ENCODE measurements at places on chromosomes 16 and 17.

- DNase-seq: no peak
These were observed 435.3 kb downstream of the HAPSTR1 start for GRCh38 chr16:9526791-9527190.

DNA sequence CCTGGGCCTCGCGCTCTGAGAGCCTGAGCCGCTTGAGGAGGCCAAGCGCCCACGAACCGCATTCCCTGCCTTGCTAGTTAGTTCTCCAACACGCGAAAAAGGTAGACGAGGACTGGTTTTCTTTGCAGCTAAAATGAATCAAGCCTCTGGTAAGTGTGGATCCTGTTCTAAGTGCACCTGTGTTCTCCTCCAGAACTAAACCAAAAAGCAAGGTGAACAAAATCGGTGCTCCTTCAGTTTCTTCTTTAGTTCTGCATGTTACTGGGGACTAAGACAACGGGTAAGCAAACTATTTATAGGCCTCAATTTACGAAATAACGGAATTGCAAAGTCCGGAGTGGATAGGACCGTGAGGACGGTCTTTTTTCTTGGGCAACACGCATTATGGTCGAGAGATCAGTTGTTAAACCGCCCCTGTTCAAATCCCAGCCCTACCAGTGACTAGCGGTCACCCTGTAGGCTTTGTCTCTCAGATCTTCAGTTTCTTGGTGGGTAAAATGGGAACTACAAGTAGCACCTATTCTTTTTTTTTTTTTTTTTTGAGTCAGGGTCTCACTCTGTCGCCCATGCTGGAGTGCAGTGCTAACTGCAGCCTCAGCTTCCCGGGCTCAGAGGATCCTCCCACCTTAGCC lies 993 bp upstream of the ANKRD11 start:
- no peak for DNase-seq

DNA sequence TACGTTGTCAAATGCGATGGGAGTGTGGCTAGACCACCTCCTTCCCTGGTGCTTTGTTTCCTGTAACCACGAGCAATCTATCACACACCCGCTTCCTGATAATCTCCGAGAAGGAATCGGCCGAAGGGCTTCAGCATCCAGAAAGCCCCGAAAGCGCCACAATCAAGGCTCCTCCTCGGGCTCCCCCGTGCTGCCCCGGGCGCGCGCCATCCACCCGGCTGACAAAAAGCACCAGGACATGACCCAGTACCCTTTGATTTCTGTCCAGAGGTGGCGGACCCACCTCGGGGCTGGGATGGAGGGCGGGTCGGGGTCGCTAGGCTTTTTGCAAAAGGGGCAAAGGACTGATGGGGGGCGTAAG lies 743 bp upstream of the ARMC7 start:
- no peak for DNase-seq

- DNase-seq: no peak
These were observed 52.7 kb downstream of the ARSG start for GRCh38 chr17:68343976-68344375.

GRCh38 chr16:64392456-64392855 lies 729.4 kb downstream of the CDH11 start:
- no peak for DNase-seq

- no peak for DNase-seq
These were observed 52.7 kb downstream of the TBC1D16 start for GRCh38 chr17:79982986-79983385.

GRCh38 chr16:15874745-15875314 lies 13.6 kb downstream of the CEP20 start:
- no peak for DNase-seq

DNA sequence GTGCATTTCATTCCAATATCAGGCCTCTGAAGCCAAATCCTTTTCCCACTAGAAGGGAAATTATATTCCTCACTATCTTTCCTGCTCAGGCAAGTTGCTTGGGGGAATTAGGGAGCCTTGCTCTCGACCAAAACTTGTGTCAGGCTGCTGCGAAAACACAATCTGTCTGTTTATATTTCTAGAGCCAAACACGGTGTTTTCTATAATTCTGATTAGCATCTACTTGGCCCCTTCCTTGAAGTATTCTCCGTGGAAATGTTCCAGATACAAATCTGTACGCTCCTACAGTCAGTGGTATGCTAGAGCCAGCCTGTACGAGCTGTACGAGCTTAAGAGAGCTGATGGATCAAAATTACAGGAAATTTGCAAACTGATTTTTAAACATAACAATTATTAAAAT lies 299.3 kb upstream of the SALL1 start:
- no peak for DNase-seq

- DNase-seq: no peak
These were observed 7.9 kb upstream of the CLDN9 start for GRCh38 chr16:3004781-3005284.

DNA sequence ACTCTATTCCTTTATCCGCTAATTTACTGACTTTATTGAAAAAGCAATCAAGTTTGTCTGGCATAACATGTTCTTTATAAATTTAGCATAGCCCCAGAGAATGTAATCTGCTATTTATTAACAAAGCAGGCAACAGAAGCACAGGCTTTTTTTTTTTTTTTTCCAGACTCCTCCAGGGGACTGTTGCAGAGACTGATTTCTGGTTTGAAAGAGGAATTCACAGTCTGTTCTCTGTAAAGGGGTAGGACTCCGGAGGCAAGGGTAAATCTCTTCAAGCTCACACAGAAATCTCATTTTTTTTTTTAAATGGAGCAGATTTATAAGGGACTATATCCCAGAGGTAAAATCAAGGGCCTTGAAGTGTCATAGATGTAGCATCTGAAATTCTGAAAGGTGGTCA lies 1386.5 kb upstream of the CDH8 start:
- DNase-seq: no peak

- DNase-seq: no peak
These were observed 527.2 kb downstream of the TMEM114 start for GRCh38 chr16:8063159-8063558.

- DNase-seq: peak; percentile 98
These were observed at the start of gene SLC2A4 for GRCh38 chr17:7281074-7281952. Gene SLC2A4, plus strand, starts transcription at chr17:7281718. Its CDS starts 217 bp downstream, at chr17:7281935.

- DNase-seq: no peak
These were observed 42.4 kb upstream of the MTMR4 start for GRCh38 chr17:58556833-58557250.

- DNase-seq: no peak
These were observed 210.3 kb downstream of the SNX29 start for GRCh38 chr16:12186774-12187335.

GRCh38 chr17:61594294-61594825 lies 3.3 kb upstream of the NACA2 start:
- DNase-seq: no peak

DNA sequence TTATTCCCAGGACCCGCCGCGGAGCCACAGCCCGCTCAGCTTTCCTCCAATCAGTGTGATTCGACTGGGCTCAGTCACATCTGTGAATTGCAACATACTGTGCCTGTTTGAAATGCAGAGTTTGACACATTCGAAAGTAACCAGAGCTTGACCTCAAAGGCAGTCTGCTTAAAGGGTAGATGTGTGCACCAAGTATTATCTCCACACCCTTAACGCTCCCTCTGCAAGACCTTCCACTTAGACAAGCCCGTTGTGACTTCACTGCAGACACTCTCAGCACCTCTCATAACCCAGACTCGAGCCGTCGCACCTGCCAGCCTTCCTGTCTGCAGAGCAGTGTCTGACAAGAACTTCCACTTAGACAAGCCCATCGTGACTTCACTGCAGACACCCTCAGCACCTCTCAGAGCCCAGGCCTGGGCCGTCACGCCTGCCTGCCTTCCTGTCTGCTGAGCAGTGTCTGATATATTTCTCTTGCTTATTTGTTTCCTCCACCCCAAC lies 3.7 kb downstream of the KLHDC4 start:
- DNase-seq: no peak

- DNase-seq: no peak
These were observed 25.0 kb downstream of the TEX14 start for GRCh38 chr17:58666858-58667267.

- DNase-seq: no peak
These were observed 7.6 kb downstream of the SNRNP25 start for GRCh38 chr16:60929-61878.

- DNase-seq: no peak
These were observed 13.2 kb upstream of the ZNF469 start for GRCh38 chr16:88369447-88370008.

DNA sequence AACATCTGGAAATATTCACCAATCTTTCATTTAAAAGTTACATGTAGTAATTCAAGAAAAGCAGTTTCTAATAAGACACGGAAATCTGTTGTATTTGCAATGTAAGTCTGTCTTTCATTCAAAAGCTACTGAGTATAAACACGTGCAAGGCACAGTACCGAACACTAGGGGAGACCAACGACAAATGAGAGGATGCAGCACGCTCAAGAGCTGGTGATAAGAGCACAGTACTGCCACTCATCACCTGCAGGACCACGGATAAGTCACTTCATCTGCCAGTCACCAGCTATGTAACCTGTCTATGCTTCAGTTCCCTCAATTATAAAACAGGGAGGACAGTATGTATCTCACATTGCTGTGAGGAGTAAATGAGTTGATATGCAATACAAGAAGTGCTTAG lies 67.1 kb downstream of the CLEC18A start:
- DNase-seq: peak; percentile 2

DNA sequence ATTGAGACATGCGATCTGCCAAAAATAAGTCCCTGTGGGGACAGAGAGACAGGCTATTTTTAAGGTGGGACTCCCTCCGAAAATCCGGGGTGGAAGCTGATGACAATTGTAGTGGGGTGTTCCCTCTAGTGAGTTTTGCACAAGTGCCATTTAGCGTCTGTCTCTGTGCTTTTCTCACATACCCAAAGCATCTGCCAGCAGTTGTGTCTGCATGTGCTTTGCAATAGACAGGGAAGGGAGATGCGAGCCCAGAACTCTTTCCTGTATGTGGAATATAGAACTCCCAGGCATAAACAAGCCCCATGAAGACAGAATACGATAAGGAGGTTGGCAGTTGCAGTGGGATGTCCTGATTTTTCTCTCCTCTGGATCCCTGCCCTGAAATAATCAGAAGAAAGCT lies 282.7 kb upstream of the XYLT1 start:
- no peak for DNase-seq

- no peak for DNase-seq
These were observed 171.8 kb downstream of the PRKCA start for GRCh38 chr17:66474258-66474657.

GRCh38 chr16:81946206-81946605 lies 65.1 kb downstream of the SDR42E1 start:
- DNase-seq: no peak

- DNase-seq: no peak
These were observed 1.3 kb upstream of the CUEDC1 start for GRCh38 chr17:57956291-57957119.

- no peak for DNase-seq
These were observed 33.0 kb downstream of the MPRIP start for GRCh38 chr17:17075125-17075781.

GRCh38 chr16:23482778-23483177 lies 27.5 kb downstream of the GGA2 start:
- DNase-seq: no peak

DNA sequence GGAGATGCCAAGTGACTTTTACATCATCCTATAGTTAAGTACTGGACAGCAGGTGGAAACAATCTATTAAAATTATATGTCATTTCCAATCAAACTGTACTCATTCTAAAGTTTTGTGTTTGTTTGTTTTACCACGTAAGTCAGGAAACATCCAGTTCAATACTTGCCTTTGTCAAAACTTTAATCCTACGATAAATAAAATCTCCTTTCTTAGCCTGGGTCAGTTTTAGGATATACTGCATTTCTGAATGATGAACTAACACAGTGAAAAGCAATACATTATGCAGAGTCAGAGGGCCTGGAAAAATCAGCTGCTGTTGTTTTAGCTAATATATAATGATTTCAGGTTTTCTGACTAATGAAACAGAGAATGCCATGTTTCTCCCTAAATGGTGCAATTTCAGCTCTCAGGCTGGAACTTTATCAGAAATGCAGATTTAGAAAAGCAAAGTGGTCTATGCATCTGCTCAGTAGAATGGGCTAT lies 756.4 kb downstream of the CDH11 start:
- DNase-seq: no peak

GRCh38 chr17:4208238-4208637 lies 55.5 kb downstream of the ANKFY1 start:
- DNase-seq: no peak

Data from GM12892 (cell line).